Stimulated activated CD4-positive, alpha-beta T cell treated with anti-CD3 and anti-CD28 coated beads, TNF-alpha, amount 100 ng/mL, for 48 hours (primary cell): ENCODE measurements at places on chromosomes 2 and 18.

DNA sequence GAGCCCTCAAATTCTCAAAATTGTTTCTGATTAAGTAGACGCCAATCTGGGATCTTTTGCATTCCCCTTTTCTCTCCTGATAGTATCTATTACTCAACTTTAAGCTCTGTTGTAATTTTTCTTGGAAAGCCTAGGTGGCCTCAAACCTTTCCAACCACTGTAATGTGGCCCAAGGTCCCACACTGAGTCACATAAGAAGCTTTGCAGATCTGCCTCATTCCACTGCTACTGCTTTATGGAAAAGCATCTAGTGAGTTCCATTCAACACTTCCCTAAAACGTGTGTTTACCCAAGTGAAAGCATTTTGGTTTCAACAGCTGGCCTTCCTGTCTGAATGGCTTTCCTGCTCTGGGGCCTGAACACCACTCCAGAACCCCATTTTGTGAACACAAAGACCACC lies 493.6 kb upstream of the SPHKAP start:
- DNase-seq = no peak

- DNase-seq = no peak
These were observed 7.2 kb downstream of the HADHB start for GRCh38 chr2:26251893-26252292.

- DNase-seq = no peak
These were observed 19.1 kb downstream of the C1D start for GRCh38 chr2:68043695-68044094.

DNA sequence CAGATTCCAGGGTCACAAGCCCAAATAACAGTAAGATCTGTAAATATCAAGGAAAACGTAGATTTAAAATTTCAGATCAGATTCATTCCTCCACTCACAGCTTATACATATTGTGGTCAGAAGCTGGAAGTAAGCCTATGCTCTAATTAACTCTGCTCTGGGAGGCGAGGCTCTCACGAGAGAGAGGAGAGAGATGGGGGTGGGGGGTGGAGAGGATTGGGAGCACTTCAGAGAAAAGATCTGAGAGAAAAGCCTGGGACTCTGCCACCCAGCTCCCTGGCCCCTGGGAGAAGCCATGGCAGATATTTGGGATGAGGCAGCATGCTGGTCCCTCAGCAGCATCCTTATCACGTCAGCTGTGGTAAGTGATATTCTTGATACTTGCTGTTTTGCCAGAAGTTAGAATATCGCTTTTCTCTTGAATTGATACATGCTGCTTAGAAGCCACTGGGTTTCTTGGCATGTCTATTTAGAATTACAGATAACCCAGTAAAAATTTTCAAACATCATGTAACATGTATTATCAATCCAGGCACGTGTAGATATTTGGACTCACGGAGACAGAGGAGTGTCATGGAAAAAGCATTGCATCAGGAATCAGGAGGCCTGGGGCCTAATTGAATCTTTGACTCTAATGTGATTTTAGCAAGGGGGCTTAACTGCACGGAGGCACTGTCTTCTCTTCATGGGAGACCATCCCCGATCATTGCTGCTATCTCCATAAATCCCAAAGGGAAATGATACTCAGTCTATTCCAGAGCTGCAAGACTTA lies 265.4 kb downstream of the HRH4 start:
- DNase-seq = no peak

DNA sequence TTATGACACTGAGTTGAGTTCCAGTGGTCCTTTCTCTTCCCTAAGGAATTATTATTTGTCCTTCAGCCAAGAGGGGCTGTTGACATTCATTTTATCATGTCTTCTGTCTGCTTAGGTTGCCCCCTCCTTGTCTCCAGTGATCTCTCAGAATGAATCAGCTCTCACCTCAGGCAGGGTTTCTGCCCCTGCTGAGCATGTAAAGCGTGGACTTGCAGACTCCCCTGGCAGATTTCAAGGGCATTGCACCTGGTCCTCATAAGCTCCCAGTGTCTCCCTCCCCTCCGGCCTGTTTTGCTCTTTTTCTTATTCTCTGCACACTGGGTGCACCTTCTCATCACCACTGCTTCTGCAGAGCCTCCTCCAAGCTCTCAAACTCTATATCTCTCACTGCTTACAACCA lies 188.4 kb downstream of the KCNS3 start:
- no peak for DNase-seq

DNA sequence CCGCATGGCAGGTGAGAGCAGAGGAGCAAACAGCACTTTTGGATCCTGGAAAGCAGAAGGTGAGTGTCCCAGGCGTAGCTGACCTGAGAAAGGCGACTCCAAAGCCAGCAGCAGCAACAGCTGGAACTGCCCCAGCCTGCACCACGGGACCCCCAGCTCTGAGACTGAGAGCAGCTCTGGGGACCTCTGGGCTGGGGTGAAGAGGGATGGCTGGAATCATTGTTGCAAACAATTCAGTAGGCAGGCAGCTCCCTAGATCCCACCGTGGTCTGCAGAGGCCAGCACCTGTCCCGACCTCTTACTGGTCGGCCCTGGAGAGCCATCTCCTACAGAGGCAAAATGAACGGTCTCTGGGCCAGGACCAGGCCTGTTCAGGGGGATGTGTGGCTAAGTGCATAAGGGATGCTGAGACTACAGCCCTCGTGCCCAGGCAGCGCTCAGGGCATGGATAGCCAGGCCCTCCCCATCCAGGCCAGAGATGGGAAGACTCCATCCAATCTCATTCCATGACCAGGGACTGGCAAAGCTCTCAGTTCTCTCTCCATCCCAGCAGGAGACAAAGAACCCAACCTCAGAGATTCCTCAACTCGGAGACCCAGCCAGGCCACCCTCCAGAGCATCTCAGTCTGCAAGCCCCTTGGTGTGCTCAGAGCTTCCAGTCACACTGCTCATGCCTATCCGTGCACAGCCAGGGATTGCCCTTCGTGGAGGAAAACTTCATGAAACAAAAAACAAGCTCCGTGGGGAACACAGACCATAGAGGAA lies 38.2 kb upstream of the ALPP start:
- DNase-seq = no peak

DNA sequence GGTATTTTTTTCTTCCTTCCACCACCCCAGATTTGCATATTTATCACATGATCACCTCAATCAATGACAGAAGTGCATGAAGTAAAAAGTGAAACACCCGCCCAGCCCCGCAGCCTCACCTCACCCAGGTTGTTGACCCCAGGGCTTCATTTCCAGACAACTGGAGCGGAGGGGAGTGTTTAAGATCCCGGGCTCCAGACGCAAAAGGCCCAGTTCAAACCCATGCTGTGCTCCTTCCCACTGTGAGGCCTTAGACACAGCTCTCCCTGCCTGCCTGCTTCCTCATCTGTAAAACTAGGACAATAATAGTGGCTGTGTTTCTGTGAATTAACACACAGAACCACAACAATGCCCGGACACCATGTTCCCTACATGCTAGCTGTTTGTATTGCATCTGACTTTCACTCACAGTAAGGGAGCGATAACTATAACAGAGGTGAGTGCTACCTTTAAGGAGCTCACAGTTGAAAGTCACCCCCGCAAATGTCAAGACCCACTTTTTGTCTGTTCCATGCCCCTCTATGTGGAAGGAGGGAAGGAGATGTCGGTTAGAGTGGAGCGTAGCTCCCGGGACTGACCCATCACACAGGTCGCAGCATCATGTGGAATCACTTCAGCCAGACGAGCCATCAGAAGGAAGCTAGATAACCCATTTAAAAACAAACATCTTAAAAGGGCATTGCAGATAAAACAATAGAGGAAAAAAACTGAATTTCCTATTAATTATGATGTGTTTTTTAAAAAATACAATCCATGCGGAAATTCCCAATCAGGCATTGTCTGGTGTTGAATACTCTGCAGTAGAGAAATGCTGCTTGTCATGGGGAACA lies 77.5 kb upstream of the DAPL1 start:
- no peak for DNase-seq

DNA sequence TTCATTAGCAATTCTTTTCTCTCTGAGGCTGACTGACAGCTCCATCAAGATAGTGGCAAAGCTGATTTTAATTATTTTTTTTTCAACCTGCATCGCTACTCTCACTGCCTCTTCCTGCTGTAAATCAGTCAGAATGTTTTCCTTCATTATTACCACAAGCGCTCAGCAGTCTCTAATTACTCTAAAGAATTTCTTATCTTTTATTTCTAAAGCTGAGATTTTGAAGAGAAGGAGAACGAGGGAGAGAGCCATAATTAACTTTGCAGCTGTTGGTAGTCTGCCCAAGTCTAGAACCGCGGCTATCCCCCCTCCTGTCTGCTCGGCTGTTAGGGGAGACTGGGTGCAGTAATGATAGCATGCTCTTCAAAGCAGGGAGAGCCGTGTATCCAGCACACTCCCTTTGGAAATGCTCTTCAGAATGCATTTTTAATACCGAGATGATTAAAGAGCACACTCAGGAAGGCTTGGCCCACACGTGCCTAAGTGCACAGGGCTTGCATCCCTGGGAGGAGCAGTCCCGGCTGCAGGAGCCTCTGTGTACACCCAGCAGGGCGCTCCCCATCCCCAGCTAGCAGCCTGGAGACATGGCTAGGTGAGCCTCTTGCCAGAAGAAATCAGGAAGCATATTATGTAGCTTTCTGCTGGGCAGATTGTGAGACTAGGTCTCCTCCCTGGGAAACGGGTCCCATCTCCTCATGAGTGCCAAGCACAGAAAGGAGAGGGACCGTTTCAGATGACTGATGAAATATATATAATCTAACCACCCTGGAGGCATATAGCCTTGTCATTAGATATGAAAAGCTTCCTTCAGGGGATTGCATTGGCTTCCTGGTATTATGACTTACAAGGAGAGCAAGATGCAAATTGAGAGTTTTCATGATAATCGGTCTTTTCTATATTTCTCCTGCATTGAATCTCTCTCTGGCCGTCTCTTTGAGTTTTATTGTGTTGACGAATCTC lies 555.2 kb downstream of the CMPK2 start:
- DNase-seq = no peak
